ENCODE measurements at places on chromosomes 5 and 9. TPM values are rescaled to one million over a fixed set of nuclear protein-coding genes. Genes with fewer than 3 reads are reported as not detected.

RNF183 gene
- total RNA-seq, result not detected

JMY gene
- 16.9 TPM for total RNA-seq

BTNL3 gene
- total RNA-seq, result not detected

GDF9 gene
- total RNA-seq, result 0.29 TPM

LVRN gene
- total RNA-seq, result 0.46 TPM

DNA sequence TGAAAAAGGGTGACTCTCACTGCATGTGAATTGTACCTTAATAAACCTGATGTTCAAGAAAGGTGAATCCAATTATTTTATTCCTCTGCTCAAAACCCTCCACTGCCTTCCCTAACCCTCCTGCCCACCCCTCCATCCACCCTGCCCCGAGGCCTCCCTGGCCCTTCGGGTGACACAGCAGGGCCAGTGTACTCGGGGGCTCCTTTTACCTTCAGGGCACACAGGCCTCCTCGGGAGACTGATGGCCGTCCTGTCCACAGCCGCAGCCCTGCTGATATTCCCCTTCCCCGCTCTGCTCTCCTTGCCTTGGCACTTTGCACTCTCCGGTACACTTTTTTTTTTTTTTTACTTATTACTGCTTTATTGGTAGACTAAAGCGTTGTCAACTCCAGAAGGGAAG is 234.0 kb downstream of the CACNA1B start:
- no peak overlapping the region for H3K27ac ChIP-seq
- no peaks in the 10 kb centered on the region for H3K27me3 ChIP-seq
- H3K4me3 ChIP-seq, result no peak overlapping the region
- peaks cover 2% of the 10 kb centered on the region for H3K36me3 ChIP-seq

GRCh38 chr5:77146896-77147295 is 59.8 kb upstream of the ZBED3 start:
- no peak for DNase-seq
- H3K4me3 ChIP-seq, result no peak overlapping the region
- no peaks in the 10 kb centered on the region for H3K27me3 ChIP-seq
- no peak overlapping the region for H3K27ac ChIP-seq

- H3K27ac ChIP-seq, result peak overlapping the region; percentile 49
- H3K36me3 ChIP-seq, result peaks cover 13% of the 10 kb centered on the region
- peaks cover 12% of the 10 kb centered on the region for H3K4me1 ChIP-seq
- no peak for DNase-seq
These were observed 82.5 kb downstream of the PRRT1B start for GRCh38 chr9:131627648-131628458.

DNA sequence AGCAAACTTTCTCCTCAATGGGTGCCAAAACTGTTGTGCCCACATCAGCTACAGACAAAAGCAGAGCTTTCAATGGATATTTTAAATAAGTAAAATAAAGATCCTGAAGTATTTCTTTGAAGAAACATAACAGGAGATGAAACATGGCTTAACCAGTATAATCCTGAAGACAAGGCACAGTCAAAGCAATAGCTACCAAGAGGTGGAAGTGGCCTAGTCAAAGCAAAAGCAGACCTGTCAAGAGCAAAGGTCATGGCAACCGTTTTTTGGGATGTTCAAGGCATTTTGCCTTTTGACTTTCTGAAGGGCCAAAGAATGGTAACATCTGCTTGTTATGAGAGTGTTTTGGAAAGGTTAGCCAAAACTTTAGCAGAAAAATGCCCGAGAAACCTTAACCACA is 77.9 kb downstream of the ANXA1 start:
- no peaks in the 10 kb centered on the region for H3K36me3 ChIP-seq
- H3K4me1 ChIP-seq, result no peaks in the 10 kb centered on the region
- no peak overlapping the region for H3K27ac ChIP-seq
- H3K27me3 ChIP-seq, result peaks cover 35% of the 10 kb centered on the region
- no peak overlapping the region for H3K4me3 ChIP-seq

DNA sequence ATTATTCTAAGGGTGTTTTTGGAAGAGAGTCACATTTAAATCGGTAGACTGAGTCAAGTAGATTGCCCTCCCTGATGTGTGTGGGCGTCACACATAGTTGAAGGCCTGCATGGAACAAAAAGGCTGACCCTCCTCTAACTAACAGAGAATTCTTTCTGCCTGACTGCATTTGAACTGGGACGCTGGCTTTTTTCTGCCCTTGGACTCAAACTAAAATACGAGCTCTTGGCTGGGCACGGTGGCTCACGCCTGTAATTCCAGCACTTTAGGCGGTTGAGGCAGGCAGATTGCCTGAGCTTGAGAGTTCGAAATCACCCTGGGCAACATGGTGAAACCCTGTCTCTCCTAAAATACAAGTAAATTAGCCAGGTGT is 209.4 kb downstream of the MAN2A1 start:
- no peak for DNase-seq
- H3K4me3 ChIP-seq, result no peak overlapping the region
- no peak overlapping the region for H3K27ac ChIP-seq
- no peaks in the 10 kb centered on the region for H3K36me3 ChIP-seq

GRCh38 chr5:132688536-132689339 is 14.9 kb downstream of the IL4 start:
- no peak overlapping the region for H3K27ac ChIP-seq
- H3K27me3 ChIP-seq, result no peaks in the 10 kb centered on the region
- DNase-seq, result no peak
- H3K4me1 ChIP-seq, result peaks cover 2% of the 10 kb centered on the region
- H3K4me3 ChIP-seq, result no peak overlapping the region

GRCh38 chr5:127961006-127961762 is 122.4 kb upstream of the SLC12A2 start:
- H3K4me3 ChIP-seq, result no peak overlapping the region
- peaks cover 37% of the 10 kb centered on the region for H3K4me1 ChIP-seq

DNA sequence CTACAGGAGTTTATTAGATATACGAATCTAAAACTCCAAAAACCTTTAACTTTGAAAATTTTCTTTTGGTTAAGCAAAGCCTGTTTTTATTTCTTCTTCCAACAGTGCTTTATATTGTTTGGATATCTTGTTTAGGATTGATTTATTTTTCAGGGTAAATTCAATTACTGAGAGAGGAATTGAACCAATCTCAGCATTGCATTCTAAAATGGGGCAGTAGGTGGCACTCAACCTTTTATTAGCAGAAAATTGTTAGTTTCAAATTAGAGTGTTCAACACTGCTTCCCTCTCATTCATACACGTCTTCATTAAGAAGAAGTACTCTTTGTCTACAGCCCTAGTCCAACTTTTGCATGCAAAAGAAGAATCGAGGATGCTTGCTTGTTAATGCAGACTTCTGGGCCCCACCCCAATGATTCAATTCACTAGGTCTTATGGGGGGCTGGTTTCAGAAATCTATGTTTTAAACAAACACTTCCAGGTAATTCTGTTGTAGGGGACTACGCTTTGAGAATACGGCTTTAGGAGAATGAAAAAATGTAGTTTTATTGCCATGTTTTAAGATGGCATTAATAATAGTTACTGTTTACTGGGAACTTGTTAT is 26.6 kb downstream of the MRPL22 start:
- no peak overlapping the region for H3K27ac ChIP-seq
- H3K4me1 ChIP-seq, result peaks cover 7% of the 10 kb centered on the region
- peaks cover 7% of the 10 kb centered on the region for H3K36me3 ChIP-seq
- DNase-seq, result no peak

- no peak overlapping the region for H3K4me3 ChIP-seq
- no peak for DNase-seq
- H3K27ac ChIP-seq, result no peak overlapping the region
- H3K36me3 ChIP-seq, result no peaks in the 10 kb centered on the region
- peaks cover 22% of the 10 kb centered on the region for H3K4me1 ChIP-seq
These were observed 12.7 kb downstream of the C9orf153 start for GRCh38 chr9:86246752-86247161.

DNA sequence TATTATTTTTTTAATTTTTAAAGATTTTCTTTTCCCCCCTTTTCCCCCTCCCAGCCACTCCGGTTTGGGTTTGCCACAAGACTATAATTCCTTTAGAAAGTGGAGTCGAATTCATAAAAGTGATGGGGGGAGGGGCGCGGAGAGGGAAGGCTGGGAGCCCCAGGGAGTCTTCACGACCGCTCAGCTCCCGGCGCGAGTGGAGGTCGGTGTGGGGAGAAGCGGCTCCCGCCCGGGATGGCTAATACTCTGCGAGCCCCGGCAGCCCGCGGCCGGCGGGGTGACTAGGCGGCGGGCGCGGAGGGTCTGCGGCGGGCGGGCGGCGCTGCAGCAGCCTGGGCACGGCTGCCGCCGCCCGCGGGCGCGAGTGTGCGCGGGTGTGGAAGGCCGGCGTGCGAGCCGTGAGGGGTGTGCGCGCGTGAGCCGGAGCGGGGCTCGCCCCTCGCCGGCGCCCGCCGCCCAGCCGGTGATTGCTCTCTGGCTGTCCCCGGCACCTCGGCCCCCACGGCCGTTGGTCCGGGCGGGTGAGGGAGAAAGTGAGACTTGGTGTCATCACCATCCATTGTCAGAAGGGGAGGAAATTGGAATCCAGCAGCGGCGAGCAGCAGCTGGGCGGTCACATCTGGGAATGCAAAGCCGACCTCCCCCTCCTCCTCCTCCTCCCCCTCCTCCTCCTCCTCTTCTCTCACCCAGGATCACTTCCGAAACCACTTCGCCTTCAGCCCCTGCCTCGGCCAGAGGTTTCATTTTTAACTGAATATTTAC is at the start of gene PARP8:
Gene PARP8 (plus strand): TSS at position 377 of the 762 bp plus-strand sequence. CDS start 459 bp downstream, outside the sequence.
- no peaks in the 10 kb centered on the region for H3K27me3 ChIP-seq
- H3K27ac ChIP-seq, result peak within 1 kb of the TSS; percentile 97
- H3K4me3 ChIP-seq, result peak within 1 kb of the TSS; percentile 94

DNA sequence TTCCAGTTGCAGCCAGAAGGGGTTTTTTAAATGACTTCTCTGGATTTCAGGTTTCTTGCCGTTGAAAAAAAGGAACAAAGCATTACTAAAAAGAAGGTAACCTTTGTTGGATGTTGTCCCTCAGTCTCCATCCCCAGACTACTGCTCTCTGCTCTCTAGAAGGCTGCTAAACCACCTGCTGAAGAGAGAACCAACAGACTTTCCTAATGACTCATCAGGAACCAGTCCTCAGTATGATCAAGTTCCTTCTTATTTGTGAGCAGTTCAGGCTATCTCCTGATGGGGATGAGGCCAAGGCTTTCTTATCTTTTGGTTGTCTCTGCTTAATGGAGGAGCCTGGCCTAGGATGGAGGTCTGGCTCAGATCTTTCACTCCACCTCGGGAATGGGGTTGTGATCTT is 4.1 kb downstream of the KIF4B start:
- peaks cover 1% of the 10 kb centered on the region for H3K36me3 ChIP-seq
- H3K27me3 ChIP-seq, result peaks cover 41% of the 10 kb centered on the region
- H3K4me1 ChIP-seq, result no peaks in the 10 kb centered on the region
- no peak for DNase-seq
- no peak overlapping the region for H3K27ac ChIP-seq
